Fibroblast of the aortic adventitia (primary cell): ENCODE measurements at places on chromosomes 3 and 15. TPM values are rescaled to one million over a fixed set of nuclear protein-coding genes. Genes with fewer than 3 reads are reported as not detected.
A peak's percentile ranks its signal among the peaks of the same experiment; 100 is the strongest.

The HDC gene
- not detected in 2 replicates for total RNA-seq

DNA sequence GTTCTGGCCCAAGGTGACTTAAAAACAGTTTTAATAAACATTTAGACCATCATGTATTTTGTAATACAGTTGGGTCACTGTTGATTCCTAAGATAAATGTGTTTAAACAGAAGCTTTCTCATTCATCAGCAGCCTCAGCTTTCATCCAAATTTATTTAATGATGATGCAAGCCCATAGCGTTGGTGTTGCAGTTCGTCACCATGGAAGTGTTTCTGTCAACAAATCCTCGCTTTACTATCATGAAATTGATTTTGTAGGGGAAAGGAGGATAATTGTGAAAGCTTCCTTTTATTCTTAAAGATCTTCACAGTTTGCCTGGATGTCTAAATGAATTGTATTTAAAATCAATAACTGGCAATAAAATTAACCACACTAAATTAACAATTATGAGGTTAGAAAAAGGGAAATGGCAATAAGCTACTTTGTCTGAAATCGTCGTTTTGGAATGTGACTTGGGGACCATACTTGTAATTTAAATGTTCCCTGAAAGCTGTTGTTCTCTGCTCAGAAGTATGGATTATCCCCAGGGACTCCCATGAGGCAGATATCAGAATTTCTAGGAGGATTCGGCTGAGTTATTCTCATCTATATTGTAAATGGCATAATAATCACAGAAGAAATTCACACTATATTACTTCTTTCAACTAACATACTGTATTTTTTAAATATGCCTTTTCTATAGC, 29.0 kb downstream of the CMSS1 start:
- peak; percentile 72 for DNase-seq

DNA sequence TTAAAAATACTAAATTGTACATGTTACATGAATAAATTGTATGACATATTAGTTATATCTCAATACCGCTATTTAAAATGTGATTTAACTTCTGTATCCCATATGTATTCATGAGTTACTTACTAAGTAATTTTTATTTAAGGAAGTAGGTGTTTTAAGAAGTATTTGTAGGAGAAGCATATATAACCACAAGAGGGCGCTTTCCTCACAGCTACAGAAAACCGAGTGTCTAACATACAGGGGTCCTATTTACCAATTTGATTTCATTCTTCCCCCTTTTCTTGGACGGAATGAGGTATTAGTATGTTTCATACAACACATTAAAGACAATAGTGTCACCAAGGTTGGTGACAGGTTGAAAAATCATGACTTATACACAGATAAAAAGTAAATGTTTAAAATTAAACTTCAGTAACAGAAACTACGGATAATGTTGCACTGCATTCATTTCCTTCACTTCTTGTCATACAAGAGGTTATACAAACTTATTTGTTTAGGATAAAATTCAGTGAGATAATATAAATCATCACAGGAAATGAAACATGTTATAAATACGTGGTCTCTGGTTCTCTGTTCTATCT, 253.6 kb downstream of the MAGI1 start:
- peak; percentile 84 for DNase-seq

- peak; percentile 54 for DNase-seq
Measured at GRCh38 chr15:80744826-80745225, 34.3 kb upstream of the CEMIP start.

DNA sequence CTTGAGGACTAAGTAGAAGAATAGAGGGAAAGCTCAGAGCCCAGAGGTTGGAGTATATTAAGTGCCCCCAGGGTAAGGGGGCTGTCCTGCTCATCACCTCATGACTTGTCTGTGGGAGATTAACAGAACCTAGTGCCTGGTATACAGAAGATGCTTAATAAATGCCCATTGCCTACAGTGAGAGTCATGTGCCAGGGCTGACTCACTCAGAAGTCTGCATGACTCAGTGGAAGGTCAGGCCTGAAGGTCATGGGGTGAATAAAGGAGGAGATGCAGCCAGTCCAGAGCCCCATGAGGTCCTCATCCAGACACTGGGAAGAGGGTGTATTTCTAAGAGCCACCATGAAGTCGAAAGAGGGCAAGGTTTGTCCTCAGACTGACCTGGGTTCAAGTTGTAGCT, 62.5 kb upstream of the TLE3 start:
- DNase-seq: no peak

DNA sequence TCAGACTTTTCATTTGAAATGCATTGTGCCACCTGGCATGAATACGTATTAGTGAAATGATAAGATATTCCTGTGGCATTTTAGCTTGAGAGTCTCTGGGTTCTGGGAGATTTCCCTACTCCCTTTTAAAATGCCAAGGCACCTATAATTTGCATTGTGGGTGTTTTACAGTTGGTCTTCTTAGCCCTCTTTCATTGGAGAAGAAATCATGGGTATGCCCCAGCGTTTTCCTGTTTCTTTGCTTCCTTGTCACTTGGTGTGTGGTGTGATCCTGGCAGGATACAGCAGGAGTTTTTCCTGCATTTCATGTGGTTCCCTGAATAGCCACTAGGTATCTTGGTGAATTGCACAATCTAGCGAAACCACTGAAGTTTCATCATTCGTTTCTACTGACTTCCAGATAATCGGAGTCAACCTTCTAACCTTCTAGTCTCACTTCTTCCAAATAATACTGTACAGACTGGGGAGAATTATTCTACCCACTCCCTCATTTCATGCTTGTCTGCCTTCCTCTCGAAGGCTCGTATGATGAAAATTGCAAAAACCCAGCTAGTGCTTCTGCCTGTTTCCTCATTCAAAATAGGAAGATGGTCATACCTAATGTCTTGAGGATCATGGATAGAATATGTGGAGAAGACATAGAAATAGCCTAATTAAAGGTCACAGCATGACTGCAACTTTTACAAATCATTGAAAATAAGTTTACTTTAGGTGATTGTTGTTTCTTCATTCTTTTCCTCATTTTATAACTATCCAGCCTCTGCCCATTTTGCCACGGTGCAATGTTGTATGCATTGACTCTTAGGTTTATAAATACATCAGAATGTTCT, 2.6 kb downstream of the BHLHE40 start:
- DNase-seq: peak; percentile 91

The ACKR2 gene
- under 0.01 and 0.41 TPM in 2 replicates for total RNA-seq

DNA sequence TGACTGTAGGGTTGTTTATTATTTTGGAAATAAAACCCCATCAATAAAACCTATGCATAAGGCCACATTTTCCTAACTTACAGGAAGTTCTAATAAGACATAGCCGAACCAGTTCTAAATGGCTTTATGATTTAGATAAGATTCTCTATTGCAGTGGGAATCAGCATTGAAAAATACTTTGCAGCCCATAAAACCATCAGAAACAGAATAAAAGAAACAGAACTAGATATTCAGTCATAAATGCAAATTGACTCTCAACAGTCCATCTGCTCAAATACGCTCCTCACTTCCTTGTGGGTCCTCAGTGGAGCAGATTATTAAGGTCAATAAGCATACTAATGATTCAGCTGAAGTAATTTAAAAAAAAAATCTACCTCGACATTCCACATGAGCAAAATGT, 8.8 kb downstream of the SATB1 start:
- DNase-seq: no peak

GRCh38 chr15:35327789-35328188, 218.2 kb downstream of the DPH6 start:
- no peak for DNase-seq

GRCh38 chr3:56952061-56952460, 108.4 kb upstream of the SPATA12 start:
- no peak for DNase-seq

DNA sequence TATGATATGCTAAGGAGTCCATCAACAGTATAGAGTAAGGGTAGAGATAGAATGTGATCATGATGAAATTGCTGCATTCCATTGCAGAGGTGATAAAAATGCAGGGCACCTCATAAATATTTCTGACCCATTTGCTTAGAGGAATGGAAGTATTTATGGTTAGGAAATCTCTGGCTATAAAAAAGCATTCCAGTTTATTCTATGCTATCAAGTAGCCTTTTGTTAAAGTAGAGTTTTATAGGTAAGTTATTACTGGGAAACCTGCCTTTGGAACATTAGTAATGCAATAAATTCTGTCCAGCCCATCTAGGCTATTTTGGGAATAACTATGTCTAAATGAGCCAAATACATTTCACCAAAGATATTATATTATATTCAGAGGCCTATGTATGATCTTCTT, 19.8 kb upstream of the STRIT1 start:
- DNase-seq: peak; percentile 40

The NEK10 gene
- 13.1 and 27.1 TPM in 2 replicates for total RNA-seq

DNA sequence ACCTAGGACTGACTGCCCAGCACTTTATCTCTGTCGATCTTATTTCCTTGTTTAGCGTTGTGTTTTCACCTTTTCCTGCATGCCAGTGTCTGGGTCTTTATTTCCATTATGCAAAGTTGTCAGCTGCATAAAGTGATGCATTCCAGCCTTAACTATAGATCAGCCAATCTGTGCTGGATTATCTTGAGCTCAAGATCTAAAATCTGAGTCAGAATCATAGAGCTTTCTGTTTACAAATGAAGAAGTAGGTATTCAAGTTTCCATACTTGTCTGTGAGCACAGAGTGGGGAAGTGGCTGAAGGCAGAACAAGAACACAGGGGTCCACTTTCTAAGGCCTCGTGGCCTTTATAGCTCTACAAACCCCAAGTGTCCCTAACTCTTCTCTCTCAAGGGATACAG, 82.4 kb upstream of the PLCL2 start:
- DNase-seq: no peak

The TMEM266 gene
- 0.09 TPM in 1 of 2 replicates, not detected in the other for total RNA-seq

DNA sequence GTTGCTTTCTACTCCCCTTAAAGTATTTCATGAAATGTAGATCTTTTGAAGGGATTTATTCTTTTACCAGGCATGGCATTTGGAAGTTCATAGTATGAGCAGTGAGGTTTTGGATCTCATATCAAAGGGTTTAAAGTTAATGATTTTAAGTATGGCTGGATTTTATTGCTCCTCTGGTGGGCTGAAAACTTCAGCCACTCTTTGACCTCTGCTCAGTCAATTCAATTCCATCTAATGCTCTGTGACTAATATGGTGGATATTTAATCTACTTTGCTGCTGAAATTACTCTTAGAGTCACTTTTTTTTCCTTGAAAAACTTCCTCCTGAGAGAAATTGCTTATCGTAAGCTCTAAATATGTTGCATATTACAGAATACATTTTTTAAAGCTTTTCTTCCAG, 218.6 kb downstream of the NR2F2 start:
- no peak for DNase-seq

- DNase-seq: no peak
Measured at GRCh38 chr3:190847436-190847835, 15.1 kb downstream of the GMNC start.

- no peak for DNase-seq
Measured at GRCh38 chr15:70538278-70538677, 225.1 kb downstream of the UACA start.

- no peak for DNase-seq
Measured at GRCh38 chr3:20064796-20065564, 24.7 kb downstream of the KAT2B start.

- DNase-seq: no peak
Measured at GRCh38 chr3:157170861-157171260, 10.9 kb upstream of the CCNL1 start.

- DNase-seq: peak; percentile 68
Measured at GRCh38 chr3:48232734-48233133, 8.2 kb upstream of the ZNF589 start.

The ANKRD34C gene
- total RNA-seq: not detected in 2 replicates

GRCh38 chr3:165457096-165457495, 260.9 kb upstream of the SLITRK3 start:
- DNase-seq: no peak

DNA sequence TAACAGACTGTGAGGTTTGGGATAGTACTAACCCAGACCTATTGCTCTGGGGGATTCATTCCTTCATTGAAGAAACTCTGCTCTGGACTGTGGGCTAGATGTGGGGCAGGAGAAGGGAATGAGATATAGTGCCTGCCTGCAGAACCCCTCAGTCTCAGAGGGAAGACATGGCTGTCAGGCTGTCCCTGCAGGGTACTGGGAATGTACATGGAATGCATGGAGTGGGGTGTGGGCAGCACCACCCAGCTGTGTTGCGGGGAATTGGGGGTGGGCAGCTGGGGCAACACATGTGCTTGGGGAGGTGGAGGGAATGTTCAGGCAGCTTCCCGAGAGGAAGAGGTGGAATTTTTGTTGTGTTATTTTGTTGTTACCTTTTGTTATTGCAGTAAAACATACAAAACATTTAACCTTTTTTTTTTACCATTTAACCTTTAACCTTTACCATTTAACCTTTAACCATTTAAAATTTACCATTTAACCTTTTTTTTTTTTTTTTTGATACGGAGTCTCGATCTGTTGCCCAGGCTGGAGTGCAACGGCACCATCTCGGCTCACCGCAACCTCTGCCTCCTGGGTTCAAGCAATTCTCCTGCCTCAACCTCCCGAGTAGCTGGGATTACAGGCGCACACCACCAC, 7.3 kb downstream of the PAQR5 start:
- no peak for DNase-seq

GRCh38 chr15:83890587-83890986, 236.7 kb downstream of the ADAMTSL3 start:
- no peak for DNase-seq

DNA sequence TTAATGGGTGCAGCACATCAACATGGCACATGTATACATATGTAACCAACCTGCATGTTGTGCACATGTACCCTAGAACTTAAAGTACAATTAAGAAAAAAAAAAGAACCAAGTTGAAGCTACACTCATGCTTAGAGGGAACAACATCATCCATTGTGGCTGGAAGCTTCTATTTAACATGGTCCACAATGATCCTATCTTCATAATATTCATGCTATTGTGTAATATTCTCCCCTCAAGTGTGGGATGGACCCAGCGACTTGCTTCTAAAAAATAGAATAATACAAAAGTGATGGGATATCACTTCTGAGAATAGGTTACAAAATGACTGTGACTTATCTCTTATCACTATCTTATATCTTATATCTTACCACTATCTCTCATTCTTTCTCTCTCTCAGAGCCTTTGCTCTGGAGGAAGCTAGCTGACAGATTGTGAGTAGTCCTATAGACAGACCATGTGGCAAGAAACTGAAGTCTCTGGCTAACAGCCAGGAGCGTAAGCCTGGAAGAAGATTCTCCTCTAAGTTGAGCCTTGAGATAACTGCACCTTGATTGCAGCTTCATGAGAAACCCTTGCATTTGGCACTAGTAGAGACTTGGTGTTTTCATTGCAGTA, 198.5 kb upstream of the MRPL3 start:
- DNase-seq: no peak

DNA sequence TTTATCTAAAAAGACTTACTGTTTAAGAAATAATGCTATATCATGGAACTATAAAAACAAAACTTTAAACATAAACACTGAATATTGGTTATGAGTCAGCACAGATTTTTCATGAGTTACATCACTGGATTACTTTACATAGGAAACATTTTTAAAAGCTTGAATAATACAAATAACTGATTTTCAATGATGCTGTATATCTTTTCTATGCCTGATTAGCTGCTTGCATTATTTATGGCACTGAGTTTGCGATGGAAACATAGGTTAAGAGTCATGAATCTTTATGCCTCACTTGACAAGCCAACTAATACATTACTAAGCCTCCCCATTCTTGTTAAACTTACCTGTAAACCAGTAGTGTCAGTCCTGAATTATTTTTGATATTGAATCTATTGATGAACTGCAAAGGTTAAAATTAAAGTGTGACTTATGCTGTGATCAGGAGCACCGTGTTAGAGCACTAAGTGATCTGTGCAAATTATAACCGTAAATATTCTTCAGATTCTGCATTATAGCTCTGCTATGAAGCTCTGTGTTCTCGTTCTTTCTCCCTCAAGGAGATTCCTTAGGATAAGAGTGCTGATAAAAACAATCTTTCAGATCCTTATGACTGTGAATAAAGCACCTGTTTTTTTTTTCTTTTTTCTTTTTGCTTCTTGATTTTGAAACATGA, 437.3 kb upstream of the BCHE start:
- DNase-seq: peak; percentile 31

GRCh38 chr3:30550246-30550645, 56.2 kb upstream of the TGFBR2 start:
- peak; percentile 44 for DNase-seq
